Activated CD8-positive, alpha-beta T cell treated with anti-CD3 and anti-CD28 coated beads for 36 hours (primary cell): ENCODE measurements at places on chromosomes 1 and 21. TPM values are rescaled to one million over a fixed set of nuclear protein-coding genes. Genes with fewer than 3 reads are reported as not detected.

- no peak for DNase-seq
These were observed 23.3 kb downstream of the SPOCD1 start for GRCh38 chr1:31792541-31792940.

- DNase-seq = no peak
These were observed 11.0 kb upstream of the PGD start for GRCh38 chr1:10387677-10388386.

GRCh38 chr1:56797065-56797685, 22.0 kb downstream of the FYB2 start:
- no peak for DNase-seq

- DNase-seq = no peak
These were observed 111.4 kb upstream of the ARTN start for GRCh38 chr1:43822040-43822690.

- no peak for DNase-seq
These were observed 216.7 kb downstream of the TRABD2B start for GRCh38 chr1:47780469-47780995.

DNA sequence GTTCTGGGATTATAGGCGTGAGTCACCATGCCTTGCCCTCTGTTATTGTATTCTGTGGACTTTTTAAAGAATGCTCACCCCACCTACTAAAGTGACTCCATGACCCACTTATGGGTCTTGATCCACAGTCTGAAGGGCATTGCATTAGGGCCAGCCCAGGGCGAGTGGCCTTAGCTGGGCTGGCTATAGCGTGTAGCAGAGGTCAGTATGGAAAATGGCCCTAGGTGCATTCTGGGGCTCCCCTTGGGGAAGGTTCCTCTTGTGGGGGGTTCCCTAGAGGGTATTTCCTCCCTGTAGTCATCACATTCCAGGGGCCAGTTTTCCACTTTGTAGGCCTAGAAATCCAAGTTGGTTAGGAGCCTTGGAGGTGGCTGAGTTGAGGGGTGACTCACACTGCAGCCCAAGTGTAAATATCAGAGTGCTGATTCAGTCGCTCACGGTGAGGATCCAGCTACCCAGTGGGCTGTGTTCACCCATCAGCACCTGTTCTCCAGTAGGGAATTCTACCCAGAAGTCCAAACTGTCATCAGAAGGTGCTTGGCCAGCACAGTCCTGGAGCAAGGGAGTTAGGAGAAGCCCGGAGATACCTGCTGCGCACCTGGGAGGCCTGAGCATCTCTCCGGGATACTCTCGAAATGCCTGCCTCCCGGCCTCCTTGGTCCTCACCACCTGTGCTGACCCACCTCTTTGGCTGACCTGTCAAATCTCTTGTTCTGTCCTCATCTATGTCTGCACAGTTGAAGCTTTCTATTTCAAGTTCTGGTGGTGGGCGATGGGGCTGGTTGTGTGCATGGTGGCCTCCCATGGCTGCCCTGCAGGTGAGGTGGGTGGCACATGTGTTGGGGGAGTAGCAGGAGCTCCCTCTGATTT, 52.2 kb downstream of the NENF start:
- no peak for DNase-seq

DNA sequence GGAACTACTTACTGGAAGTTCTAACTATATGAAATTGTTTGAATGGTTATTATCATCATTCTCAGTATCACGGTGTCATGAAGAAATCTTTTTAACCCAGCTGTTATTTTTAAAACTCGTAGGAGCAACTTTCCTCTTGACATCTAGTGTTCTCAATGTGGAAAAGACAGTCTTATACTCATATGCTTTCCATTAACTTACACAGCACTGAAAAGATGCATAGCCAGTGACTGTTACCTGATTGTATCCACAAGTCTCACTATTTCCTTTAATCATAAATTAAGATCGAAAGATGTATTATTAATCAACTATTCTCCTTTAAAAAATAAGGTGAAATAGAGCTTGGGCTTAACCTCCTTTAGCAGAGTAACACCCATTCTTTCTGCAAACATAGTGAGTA, 59.7 kb upstream of the TNFSF4 start:
- DNase-seq = no peak

GRCh38 chr1:1627261-1627828, 4.6 kb upstream of the MMP23B start:
- DNase-seq = no peak

- DNase-seq = no peak
These were observed 40.4 kb downstream of the TENT5C start for GRCh38 chr1:117646007-117646811.

GRCh38 chr1:179872558-179872957, 5.0 kb downstream of the TOR1AIP2 start:
- DNase-seq = no peak

DNA sequence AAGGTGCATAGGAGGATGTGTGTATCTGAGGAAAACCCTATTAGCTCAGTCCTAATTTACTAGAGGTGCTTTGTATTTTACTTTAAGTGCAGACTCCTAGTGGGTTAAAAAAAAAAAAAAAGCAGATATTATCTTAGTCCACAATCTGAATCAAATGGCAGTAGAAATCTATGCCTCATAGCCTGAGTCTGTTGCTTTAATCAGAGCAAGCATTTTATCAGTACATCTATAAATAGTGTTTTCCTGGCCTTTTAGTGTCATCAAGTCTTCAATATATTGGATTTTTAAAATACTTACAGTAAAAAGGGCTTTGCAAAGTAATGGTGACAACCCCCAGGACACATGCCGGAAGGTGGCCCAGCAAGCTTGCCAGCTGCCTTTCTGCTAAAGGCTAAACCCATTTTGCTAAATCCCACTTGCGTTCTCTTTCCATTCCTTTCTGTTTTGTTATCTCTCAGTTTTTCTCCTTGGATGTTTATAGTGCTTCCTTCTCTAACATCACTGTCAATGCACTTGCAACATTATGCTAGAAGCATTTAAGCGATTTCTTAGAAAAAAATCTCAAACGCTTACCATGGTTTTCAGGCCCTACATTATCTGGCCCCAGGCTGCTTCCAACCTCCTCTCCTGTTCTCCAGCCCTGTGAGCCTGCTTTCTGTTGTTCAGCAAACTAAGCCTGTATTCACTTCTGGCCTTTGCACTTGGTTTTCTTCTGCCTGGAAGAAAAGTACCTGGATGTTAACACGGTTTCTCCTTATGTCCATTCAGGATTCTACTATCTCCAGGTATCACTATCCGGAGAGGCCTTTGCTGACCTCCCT, 206.3 kb downstream of the PDE4B start:
- no peak for DNase-seq

Gene PFKFB2
- 3.5 TPM for total RNA-seq
